Activated T-cell treated with anti-CD3 and anti-CD28 coated beads for 24 hours (primary cell): ENCODE measurements at places on chromosomes 11 and 22.

DNA sequence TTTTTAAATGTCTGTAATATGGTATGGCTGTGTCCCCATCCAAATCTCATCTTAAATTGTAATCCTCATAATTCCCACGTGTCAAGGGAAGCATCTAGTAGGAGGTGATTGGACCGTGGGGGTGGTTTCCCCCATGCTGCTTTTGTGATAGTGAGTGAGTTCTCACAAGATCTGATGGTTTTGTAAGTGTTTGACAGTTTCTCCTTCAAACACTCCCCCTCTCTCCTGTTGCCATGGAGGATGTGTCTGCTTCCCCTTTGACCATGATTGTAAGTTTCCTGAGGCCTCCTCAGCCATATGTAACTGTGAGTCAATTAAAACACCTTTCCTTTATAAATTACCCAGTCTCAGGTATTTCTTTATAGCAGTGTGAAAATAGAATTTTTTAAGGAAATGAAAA, 31.1 kb upstream of the CD44 start:
- no peak for DNase-seq

GRCh38 chr11:118233377-118233776, 8.6 kb upstream of the JAML start:
- no peak for DNase-seq

DNA sequence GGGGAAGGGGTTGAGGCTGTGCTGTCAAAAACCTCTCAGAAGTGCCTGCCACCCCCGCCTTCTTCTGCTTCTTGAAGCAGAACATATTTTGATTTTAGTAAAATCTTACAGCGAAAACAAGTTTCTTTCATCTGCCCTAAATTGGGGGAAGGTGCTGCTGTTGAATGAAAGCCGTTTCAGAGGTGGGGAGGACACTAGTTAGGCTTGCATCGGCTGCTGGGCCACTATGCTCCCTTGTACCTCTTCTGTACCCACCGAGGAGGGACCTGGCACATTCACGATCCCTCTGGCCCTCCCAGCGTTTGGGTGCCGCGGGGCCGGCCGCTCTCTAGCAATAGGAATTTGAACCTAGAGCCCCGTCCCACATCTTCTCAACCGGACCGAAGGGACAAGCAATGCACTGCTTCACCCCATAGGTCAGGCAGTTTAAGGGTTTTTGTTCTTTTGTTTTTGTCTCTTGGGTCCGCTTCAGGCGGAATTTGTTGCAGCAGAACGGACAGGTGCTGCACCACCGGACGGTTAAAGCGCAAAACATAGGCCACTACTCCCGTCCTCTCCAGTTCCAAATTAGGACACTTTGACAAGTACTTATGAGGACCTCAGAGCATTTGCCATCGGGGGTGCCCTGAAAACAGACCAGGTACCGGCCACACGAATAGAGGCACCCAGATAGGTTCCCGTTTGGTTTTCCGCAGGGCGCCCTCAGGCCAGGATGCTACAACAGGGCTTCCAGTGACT, 5.6 kb downstream of the SLC6A5 start:
- no peak for DNase-seq

- DNase-seq = no peak
These were observed 8.4 kb downstream of the FXYD6 start for GRCh38 chr11:117868088-117868487.

DNA sequence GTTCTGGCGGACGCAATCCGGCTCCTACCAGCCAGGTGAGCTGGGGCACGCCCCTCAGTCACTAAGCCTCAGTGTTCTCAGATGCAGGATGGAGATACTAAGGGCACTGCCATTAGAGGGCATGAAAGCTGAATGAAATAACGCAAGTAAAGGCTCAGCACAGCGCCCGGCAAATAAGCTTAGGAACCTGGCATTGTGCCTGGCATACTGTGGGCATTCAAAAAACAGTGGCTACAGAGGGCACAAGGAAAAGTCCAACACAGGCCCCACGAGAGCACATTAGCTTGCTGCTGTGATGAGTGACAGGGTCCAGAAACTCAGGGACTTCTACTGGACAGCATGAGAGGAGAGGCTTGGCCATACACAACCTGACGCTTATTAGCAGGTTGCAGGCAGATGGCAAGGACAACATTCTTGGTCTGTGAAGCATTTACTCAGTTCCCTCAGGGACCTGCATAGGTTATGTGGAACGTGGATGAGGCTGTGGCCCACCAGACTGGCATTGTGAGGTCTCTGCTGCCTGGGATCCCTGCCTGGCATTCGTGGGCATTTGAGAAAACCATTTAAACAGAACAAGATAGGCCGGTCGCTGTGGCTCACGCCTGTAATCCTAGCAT, 12.2 kb downstream of the TXN2 start:
- no peak for DNase-seq

DNA sequence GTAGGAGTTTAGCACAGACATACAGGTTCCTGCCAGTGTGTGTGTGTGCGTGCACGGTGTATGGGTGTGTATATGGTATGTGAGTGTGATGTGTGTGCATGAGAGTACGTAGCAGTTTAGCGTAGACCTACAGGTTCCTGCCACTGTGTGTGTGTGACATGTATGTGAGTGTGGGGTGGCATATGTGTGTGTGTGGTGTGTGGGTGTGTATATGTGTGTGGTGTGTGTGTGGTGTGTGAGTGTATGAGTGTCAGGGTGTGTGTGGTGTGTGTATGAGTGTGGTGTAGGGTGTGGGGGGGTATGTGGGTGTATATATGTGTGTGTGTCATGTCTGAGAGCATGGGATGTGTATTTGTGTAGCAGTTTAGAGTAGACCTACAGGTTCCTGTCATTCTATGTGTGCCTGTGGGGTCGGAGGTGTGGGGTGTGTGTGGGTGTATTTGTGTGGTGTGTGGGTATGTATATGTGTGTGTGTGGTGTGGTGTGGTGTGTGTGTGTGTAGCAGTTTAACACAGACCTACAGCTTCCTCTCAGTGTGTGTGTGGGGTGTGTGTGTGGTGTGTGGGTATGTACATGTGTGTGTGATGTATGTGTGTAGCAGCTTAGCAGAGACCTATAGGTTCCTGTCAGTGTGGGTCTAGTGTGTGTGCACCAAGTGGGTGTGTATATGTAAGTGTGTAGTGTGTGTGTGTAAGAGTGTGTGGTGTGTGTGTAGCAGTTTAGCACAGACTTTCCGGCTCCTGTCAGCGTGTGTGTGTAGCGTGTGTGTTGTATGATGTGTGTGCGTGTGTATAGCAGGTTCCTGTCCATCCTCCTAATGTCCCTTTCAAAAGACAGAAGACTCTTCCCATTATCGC, 31.8 kb upstream of the TBCEL start:
- no peak for DNase-seq

GRCh38 chr11:96875712-96876111, 485.9 kb downstream of the JRKL start:
- DNase-seq = no peak

DNA sequence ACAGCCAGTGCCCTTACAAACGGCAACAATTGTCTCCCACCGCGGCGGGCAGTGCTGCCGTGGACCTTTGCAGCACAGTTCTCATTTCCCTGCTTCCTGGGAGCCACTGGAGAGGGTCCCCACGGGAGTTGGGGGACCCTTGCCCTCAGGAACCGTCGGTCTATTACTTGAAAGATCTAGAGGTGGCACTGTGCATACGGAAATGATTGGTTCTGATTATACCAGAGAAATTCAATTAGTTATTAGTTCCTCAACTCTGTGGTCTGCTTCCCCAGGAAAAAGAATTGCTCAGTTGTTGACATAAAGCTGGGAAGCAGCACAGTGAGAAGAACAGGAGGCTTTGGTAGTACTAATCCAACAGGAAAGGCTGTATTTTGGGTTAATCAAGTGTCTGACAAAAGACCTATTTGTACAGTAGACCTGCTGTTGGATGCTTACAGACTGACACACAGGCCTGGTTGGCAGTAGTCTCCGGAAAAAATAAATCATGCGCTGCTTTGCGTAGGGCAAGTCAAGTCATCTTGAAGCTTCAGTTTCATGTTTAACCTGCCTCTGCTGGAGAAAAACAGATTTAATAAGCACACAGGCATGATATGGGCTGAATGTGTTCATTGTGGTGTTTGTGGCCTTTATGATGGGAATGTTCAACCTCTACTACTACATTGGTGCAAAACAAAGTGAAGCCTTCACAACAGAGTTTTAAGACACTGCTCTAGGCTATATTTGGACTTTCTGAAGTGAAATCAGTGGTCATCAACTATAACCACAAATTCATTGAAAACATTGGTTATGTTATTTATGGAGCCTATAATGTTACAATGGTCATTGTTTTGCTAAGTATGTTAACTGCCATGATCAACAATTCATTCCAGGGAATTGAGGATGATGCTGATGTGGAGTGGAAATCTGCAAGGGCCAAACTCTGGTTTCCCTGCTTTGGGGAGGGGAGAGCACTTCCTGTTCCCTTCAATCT, 54.6 kb upstream of the SC5D start:
- no peak for DNase-seq

DNA sequence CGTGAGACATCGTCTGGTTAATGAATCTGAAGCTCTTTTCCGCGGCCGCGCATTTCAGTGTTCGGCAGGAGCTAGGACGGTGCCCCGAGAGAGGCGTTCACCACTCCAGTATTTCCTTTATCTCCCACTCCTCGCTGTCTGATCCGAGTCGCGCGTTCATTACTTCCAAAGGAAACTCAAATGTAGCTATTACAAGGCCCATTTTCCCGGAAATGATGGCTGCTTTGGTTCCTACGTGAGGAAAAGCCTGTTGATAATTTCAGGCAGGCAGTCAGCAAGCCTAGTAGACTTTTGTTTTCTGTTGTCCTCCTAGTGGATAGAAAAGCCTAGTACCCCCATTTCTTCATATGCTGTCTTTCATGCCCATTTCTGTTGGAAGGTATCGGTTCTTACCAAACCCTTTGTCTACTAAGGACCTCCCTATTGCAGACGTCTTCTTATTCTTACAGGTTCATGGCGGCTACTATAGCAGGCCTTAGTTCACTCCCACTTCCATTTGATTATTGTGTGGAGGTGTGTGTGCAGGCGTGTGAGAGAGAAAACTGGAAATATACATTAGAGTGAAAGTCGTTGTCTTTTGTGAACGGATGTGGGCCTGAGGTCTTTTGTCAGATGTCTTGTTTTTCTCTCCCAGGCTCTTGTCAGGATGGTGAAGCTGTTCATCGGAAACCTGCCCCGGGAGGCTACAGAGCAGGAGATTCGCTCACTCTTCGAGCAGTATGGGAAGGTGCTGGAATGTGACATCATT, 737 bp downstream of the RBM4 start:
- DNase-seq = no peak

GRCh38 chr22:42069801-42070516, 653 bp downstream of the NAGA start:
- DNase-seq = no peak

DNA sequence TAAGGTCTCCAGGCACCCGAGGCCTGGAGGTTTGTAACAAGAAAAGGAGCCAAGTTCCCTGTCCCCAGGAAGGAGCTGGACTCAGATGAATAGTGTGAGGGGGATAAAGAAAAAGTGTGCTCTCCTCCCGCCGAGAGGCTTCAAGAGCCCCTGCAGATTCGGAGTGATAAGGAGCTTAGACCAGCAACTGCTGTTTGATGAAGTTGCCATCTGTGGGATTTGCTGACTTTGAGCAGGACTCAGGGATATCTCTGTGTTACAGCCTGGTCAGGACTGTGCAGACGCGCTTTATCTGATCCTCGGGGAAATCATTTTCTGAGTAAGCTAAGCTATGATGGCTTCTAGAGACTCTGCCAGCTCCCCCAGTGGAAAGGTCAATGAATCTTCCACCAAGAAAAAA, 1017.0 kb downstream of the TBC1D22A start:
- no peak for DNase-seq

- no peak for DNase-seq
These were observed 72.5 kb upstream of the MYO18B start for GRCh38 chr22:25669253-25670069.

DNA sequence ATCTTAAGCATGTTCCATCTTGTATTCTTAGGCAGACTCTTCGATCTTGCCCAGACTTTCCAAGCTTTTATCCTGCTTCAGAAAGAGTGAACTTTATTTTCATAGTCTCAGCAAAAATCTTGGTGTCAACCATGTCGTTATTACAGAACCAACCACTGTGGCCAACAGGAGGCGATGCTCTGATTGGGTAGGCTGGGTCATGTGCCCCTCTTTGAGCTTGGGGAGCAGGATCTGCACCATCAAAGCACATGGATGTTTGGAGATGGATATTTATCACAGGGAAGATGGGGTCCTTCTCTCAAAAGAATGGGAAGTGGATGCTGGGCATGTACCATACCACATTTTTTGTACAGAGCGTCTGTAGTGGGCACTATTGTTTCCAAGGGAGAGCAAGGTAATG, 197.4 kb downstream of the MYO18B start:
- no peak for DNase-seq

DNA sequence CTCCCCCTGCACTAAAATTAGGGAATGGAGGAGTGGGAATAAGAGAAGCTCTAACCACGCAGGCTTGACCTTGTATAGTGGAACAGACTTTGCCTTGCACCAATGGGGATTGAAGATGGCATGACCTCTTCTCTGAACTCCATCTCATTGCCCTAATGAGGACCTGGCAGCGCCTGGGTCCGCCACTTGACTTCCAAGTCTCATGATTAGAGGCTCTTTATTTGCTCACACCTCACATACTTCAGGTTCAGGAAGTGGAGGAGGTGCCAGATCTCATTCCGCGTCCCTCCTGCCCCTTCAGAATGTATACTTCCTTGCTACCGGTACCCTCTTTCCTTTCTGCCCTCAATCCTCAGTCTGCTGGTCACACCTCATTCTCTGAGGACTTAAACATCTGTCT, 106.0 kb upstream of the CD44 start:
- DNase-seq = no peak

- no peak for DNase-seq
These were observed 379.6 kb upstream of the NARS2 start for GRCh38 chr11:78954261-78954660.

DNA sequence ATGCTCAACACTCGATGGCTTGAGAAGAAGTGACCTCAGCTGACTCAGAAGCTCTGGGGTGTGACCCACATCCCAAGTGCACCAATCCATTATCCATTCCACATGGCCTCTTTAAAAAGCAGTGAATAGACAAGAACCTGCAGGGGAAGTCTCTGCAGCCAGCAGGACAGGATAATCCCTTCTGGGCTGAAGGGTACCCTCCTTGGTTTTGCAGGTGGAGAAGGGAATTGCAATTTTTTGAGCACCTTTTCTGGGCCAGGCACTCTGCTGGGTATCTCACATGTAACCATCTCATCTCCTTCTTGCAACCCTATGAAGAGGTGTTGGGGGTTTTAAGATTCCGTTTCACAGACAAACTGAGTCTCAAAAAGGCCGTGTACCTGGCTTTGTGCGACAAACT, 76.6 kb downstream of the MYO18B start:
- DNase-seq = no peak

DNA sequence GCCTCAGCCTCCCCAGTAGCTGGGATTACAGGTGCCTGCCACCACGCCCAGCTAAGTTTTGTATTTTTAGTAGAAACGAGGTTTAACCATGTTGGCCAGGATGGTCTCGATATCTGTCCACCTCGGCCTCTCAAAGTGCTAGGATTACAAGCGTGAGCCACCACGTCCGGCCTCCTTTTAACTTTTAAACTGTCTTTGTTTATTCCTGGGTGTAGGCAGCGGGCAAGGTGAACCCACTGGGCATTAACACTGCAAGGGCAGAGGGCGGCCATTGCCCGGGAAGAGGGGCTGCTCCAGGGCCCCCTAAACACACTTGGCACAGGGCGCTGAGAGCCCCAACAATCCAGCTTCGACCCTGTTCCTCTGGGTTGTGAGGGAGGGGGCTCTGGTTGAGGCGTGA, 693.6 kb downstream of the BRD1 start:
- no peak for DNase-seq
